ENCODE measurements at places on chromosomes 2 and 18. TPM values are rescaled to one million over a fixed set of nuclear protein-coding genes. Genes with fewer than 3 reads are reported as not detected.

Gene TUBA3D
- total RNA-seq: not detected

DNA sequence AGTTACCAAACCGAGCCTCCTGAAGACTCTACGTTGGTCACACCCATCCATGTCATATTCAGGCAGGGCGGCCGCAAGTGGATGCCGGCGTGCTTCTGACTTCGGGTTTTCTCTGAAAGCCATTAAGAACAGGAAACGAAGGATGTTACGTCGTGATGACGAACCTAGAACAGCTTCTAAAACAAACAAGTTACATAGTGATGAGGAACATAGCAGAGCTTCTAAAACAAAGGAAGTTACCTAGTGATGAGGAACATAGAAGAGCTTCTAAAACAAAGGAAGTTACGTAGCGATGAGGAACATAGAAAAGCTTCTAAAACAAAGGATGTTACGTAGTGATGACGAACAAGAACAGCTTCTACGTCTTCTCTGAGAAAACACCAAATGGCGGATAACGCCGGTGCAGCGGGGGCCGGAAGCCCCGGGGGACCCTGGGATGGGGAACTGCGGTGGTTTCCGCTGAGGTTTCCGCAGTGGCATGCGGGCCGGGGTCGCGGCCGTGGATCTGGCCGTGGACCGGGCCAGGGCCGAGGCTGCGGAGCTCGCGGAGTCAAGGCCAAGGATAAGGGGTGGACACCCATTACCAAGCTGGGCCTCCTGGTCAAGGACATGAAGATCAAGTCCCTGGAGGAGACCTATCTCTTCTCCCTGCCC, 141.1 kb downstream of the SOCS6 start:
- no peak for DNase-seq

DNA sequence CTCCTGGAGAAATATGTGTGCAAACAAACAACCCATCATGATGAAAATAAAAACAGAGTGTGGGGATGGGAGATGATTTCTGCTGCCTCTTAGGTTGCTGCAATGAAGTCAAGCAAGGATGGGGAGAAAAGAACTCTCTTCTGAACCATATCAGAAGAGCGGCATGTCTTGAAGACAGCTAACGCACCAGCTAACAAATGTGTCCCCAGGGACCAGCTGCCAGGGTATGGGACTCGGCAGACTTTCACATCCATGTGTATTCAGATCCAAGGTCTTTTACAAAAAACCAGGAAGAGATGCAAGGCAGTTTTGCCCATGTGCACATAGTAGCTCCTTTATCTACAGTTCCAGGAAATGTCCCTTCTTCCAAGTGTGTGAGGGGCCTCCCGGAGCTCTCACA, 125.4 kb downstream of the CLIP4 start:
- DNase-seq: no peak

GRCh38 chr18:64180617-64181016, 31.7 kb upstream of the LINC00305 start:
- DNase-seq: no peak

Gene TUBB8B
- total RNA-seq: not detected

GRCh38 chr2:66426244-66427111, 8.4 kb upstream of the MEIS1 start:
- DNase-seq: no peak
